ENCODE measurements at places on chromosomes 11 and 22. TPM values are rescaled to one million over a fixed set of nuclear protein-coding genes. Genes with fewer than 3 reads are reported as not detected.

DNA sequence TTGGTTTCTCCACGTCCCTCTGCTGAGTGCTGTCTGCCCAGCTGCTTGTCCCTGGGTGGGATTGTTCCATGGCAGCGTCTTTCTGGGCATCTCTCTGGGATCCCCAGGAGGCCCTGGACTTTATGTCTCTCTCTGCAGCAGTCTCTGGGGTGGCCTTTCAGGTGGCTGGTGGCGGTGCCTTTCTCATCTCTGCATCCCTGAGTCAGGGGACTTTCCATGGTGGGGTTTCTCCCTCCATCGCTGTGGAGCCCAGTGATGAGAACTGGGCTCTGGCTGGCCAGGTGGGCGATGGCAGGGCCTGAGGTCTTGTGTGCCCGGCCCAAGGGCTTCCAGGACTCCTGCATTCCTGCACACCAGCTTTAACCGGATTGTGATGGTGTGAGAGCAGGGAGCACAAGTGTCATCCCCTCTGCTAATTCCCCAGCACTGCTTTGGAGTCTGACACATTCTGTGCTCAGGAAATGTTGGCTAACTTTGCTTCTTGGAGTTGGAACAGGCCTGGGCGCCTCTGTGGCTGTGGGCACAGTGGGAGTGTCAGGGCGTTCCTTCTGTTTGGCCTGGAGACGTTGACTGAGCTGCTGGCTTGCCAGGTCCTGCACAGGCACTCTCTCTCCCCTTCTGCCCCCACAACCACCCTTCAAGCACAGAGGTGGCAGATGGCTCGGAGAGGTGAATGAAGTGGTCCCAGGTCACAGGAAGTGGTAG lies 27.9 kb downstream of the FAM83F start:
- no peaks in the 10 kb centered on the region for H3K27me3 ChIP-seq
- no peak overlapping the region for H3K4me3 ChIP-seq
- peaks cover 1% of the 10 kb centered on the region for H3K36me3 ChIP-seq

DNA sequence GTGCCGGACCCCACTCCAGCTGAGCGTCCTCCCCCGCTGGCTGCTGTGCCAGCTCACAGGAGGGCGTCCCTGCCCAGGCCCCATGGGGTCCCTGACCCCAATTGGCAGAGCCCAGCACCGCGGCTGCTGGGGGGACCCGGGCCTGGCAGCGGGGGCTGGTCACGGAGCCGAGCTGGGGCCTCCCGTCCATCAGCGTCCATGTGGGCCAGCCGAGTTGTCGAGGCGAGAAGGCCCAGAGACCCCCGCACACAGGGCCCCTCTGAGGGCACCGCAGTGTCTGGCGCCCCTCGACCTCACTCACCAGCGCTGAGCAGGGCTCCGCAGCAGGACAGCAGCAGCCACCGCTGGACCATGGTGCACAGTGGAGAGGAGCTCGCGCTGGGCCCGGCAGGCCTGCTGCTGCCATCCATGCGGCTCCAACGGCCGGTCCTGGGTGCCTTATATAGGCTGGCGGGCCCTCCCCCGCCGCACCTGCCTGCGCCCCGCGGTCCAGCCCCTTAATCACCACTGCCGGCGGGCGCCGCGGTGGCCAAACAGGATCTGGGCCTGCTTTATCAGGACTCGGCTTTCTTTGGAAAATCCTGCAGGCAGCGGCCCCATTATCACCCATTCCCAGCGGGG lies at the start of gene MUC6:
TSS of gene MUC6 (minus strand) at position 416 of the 621 bp plus-strand sequence. CDS start at position 353, 63 bp downstream.
- no peak within 1 kb of the TSS for H3K4me3 ChIP-seq
- DNase-seq = no peak
- H3K27ac ChIP-seq = no peak within 1 kb of the TSS
- no peaks in the 10 kb centered on the region for H3K27me3 ChIP-seq
- no peaks in the 10 kb centered on the region for H3K4me1 ChIP-seq

- peaks cover 3% of the 10 kb centered on the region for H3K4me1 ChIP-seq
- H3K27ac ChIP-seq = no peak overlapping the region
- no peaks in the 10 kb centered on the region for H3K27me3 ChIP-seq
- no peak for DNase-seq
Measured at GRCh38 chr11:115272925-115273324, 231.3 kb downstream of the CADM1 start.

DNA sequence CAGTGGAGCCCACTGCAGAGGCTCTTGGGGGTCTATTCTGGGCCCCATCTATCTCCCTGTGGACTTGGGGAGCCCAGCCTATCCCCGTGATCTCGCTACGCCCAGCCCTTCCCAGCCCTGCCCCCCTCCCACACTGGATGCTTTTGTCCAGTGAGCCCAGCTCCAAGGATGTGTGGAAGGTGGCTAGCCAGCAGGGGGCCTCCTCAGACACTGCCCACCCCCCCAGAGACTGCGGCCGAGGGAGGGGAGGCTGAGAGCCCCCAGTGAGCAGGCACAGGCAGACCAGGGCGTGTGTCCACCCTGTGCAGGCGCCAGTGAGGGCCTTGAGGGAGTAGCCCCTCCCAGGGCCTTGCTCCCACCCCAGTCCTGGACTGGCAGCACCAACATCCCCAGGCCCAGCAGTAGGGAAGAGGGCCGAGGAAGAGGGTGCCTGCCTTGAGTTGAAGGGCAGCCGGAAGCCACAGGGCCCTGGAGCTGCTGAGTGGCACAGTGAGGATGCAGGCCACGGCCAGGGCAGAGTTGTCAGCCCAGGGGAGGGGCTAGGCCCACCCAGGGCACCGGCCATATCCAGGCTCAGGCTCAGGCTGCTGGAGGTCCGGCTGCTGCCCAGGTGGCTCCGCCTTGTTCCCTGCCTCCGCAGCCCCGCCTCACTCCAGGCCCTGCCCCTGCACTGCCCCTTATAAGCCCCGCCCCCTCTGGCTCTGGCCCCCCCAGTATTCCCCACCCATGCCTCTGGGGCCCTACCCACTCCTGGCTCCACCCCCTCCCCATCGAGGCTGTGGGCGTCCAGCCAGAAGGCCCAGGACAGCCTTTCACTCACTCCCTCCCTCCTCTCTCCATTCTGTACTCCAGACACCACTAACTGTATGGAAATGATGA lies 28.0 kb downstream of the MOB2 start:
- H3K27me3 ChIP-seq = no peaks in the 10 kb centered on the region
- H3K4me1 ChIP-seq = no peaks in the 10 kb centered on the region
- peak; percentile 48 for DNase-seq
- peak overlapping the region; percentile 19 for H3K27ac ChIP-seq

GRCh38 chr22:23823331-23823791 lies 15.4 kb downstream of the DERL3 start:
- H3K4me3 ChIP-seq = no peak overlapping the region
- H3K36me3 ChIP-seq = peaks cover 3% of the 10 kb centered on the region
- no peaks in the 10 kb centered on the region for H3K4me1 ChIP-seq
- no peak overlapping the region for H3K27ac ChIP-seq
- no peaks in the 10 kb centered on the region for H3K27me3 ChIP-seq

DNA sequence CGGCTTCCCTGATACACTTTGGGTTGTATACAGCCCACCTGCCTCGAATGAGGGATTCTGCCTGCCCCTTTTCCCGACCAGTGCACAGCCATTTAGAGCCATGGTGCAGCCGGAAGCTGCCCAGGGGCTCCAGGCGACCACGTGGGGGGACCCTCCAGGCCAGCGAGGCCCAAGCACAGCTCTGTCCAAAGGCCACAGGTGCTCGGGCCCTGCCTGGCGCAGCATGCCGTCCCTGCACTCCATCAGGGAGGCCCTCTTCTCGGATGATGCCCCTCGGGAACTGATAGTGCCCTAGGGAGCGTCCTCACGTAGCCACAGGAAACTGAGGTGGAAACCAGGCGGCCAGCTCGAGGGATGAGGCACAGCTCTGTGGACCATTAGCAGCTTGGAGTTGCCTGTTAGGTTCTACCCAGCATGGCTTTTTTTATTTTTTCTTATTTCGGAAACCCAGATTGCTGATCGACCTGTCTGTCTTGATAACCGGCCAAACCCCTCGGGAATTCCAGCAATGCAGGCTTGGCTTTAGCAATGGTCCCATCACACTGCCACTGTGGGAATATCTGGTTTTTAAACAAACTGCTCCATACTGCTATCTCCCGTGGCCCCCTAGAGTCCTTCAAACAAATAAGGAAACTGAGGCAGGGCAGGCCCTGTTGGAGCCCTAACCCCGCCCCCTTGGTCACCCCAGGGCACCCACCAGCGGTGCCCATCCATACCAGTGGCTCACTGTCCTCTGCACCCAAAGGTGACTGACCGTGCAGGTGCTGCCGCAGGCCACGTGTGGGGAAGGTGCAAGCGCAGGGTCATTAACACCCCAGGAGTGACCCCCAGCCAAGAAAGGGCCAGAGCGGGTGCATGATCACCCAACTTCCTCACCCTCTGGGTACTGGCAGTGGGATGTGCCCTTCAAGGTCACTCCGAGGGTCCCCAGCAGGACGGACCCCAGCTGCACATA lies 8.0 kb downstream of the ANO1 start:
- H3K4me3 ChIP-seq = no peak overlapping the region
- DNase-seq = no peak
- H3K27ac ChIP-seq = peak overlapping the region; percentile 60
- no peaks in the 10 kb centered on the region for H3K36me3 ChIP-seq
- H3K4me1 ChIP-seq = peaks cover 16% of the 10 kb centered on the region
- H3K27me3 ChIP-seq = no peaks in the 10 kb centered on the region

DNA sequence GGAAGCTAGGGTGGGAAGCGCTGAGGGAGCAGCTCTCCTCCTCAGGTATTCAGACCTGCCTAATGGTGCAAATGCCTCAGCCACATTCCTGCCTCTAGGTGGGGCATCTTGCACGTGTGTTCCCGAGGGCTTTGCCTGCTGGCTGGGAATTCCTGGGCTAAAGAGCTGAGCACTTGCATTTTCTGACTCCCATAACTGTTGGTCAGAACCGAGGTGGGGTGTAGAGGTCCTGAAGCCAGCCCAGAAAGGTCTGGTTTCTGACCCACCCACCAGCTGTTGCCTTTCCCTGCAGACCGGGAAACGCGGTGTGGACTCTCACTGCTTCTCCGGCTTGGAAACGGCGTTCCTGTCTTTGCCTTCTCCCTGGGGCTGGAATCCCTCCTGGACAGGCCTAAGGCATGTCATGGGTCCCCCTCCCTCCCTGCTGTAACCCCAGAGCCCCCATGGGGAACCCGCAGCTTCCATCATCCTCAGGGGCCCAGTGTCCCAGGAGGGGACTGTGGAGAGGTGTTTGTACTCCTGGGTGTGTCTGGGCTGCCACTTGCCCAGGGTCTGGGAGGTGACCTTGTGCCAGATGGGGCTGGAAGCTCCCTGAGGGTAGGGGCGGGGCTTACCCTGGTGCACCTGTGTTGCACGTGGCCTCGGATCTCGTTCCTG lies 24.0 kb upstream of the SMIM38 start:
- peak overlapping the region; percentile 74 for H3K27ac ChIP-seq
- peak; percentile 96 for DNase-seq
- H3K36me3 ChIP-seq = no peaks in the 10 kb centered on the region
- no peaks in the 10 kb centered on the region for H3K27me3 ChIP-seq
- no peak overlapping the region for H3K4me3 ChIP-seq

- no peak overlapping the region for H3K27ac ChIP-seq
- H3K4me3 ChIP-seq = no peak overlapping the region
- H3K36me3 ChIP-seq = no peaks in the 10 kb centered on the region
- no peak for DNase-seq
- no peaks in the 10 kb centered on the region for H3K27me3 ChIP-seq
Measured at GRCh38 chr11:74676596-74676995, 54.6 kb downstream of the CHRDL2 start.

DNA sequence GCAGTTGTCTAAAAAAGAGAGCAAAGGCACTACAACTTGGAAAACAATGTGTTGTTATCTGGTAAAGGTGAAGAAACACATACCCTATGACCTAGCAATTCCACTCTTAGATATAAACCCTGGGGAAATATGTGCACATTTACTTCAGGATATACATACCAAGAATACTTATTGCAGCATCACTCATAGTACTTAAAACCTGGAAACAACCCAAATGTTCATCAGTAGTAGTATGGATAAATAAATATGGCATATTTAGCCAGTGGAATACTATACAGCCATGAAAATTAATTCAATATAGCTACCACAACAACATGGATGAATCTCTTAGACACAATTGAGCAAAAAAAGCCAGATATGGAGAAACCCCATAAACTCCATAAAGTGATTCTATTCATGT lies 26.1 kb upstream of the MICAL2 start:
- no peaks in the 10 kb centered on the region for H3K36me3 ChIP-seq
- DNase-seq = no peak
- H3K27ac ChIP-seq = no peak overlapping the region
- H3K4me1 ChIP-seq = peaks cover 48% of the 10 kb centered on the region
- H3K27me3 ChIP-seq = no peaks in the 10 kb centered on the region
- no peak overlapping the region for H3K4me3 ChIP-seq

DNA sequence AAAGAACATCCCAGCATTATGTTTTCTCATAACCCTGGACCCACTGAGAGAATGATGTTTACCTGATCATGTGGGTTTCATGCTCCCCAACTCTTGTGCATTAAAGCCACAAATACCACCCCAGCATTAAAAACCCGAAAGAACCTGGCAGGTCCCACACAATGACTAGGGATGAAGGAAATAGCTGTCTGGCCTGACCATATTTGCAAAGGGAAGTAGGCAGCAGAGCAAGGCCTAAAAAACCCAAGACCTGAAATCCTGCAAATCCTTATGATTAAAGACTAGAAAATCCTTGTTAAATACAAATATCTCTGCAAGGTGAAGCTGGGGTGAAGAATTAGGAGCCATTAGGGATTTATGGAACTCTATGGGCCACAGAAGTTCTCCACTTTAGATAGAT lies 23.7 kb downstream of the PAK1 start:
- no peak overlapping the region for H3K4me3 ChIP-seq
- no peaks in the 10 kb centered on the region for H3K36me3 ChIP-seq

DNA sequence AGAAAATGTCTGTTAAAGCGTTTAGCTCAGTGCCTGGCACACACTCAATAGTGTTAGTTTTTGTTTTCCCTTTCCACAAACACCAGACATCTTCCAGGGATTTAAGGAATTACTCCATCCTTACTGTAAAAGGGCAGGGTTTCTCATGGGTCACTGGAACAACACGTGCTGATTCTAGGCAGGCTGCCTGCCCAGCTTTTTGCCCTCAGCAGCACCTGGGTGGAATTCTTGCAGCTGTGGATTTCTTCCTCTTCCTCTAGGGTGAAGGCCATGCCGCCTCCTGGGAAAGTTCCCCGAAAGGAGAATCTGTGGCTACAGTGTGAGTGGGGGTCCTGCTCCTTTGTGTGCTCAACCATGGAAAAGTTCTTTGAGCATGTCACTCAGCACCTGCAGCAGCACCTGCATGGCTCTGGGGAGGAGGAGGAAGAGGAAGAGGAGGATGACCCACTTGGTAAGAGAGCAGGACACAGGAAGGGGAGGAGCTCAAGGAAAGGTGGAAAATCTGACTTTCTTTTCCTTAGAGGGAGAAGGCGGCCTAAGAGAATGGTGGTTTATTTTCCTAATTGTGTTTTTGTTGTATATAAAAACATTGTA lies 5.4 kb downstream of the HINFP start:
- no peak overlapping the region for H3K27ac ChIP-seq
- H3K4me1 ChIP-seq = peaks cover 14% of the 10 kb centered on the region
- peaks cover 13% of the 10 kb centered on the region for H3K36me3 ChIP-seq

GRCh38 chr11:32905028-32905667 lies 12.5 kb downstream of the QSER1 start:
- H3K4me1 ChIP-seq = peaks cover 6% of the 10 kb centered on the region
- H3K27ac ChIP-seq = no peak overlapping the region
- DNase-seq = no peak
- H3K36me3 ChIP-seq = no peaks in the 10 kb centered on the region
- no peaks in the 10 kb centered on the region for H3K27me3 ChIP-seq

Gene DESI1
- total RNA-seq = 38.9 TPM

Gene TSGA10IP
- total RNA-seq = not detected

Gene APOA4
- total RNA-seq = 1.8 TPM

Gene OR51B2
- not detected for total RNA-seq

Gene TRIM51
- total RNA-seq = not detected
